Stimulated activated CD8-positive, alpha-beta memory T cell treated with anti-CD3 and anti-CD28 coated beads, Interleukin-2, amount 100 ng/mL, for 1 hour (primary cell): ENCODE measurements at places on chromosomes 3 and 15.

DNA sequence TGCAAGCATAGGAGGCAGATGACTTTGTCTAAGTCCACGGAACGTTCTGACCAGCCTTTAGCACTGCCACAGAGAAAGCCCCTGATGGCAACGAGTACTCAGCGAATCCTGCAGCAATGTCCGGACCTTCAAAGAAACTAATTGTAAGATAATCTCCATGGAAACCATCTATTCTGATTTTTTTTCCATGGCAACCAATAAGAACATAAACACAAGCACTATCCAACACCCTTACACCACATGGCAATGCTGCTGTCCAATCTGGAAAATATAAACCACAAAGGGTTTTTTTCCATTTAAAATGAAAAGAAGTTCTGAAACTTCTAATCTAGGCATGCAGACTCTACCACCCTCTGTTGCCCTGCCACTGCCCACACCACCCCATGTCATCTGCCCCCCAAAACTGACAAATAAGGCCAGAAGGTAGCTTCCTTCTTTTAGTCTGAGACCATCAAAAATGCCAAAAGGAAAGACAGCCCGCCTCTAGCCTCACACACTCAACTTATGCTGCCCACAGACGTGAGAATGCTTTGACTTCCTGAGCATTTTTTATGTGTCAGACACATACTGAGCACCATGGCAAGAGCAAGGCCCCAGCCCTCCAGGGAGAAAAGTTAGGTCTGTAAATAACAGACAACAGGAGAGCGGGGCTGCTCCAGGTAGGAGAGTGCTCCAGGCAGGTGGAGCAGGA is 44.5 kb downstream of the POC1A start:
- DNase-seq, result no peak

DNA sequence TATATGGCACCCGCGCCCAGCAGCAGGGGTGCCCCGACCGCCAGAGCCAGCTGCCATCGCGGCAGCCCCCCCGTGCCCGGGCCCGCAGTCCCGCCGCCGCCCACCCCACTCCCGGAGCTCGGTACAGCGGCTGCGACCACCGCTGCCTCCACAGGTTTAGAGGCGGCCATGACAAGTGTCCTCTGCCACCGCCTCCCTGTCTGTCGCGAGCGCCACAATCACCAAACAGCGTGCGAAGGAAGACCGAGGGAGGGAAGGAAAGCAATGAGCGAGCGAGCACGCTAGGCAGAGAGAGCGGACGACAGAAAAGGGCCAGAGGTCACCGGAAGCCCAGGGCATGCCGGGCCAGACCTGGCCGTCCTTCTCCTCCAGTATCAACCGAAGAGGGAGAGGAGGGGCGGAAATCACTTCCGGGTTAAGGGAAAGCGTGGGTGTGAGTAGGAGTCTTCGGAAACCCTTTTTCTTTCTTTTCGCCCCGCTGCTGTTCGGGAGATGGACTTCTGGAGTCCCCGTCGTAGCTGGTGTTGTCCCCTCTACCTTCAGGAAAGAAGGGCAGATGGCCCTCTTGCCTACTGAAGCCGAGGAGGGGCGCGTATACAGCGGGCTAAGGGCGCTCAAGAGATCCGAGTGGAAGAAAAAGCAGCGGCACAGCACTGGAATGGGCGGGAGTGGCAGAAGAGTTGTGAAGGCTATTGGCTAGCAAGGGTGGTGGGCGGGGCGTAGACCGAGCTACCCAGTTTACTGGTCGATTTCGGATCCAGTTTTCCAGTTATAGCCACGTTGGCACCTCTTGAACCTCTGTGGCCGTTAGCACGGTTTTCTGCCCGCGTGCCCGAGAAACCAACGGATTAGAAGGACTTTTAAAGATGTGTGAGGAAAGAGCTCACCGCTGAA is at the start of the genes LNP1 and TOMM70:
Gene LNP1, plus strand, starts transcription at position 760 of the 894 bp plus-strand sequence. CDS start 28,191 bp downstream, outside the sequence.
Gene TOMM70, minus strand, starts transcription at position 310 of the 894 bp plus-strand sequence. Its CDS starts 140 bp downstream, at position 170.
- peak; percentile 91 for DNase-seq

- DNase-seq, result no peak
These were observed 13.0 kb upstream of the TJP1 start for GRCh38 chr15:29835301-29835700.

GRCh38 chr3:124620600-124621063 is 109.6 kb upstream of the UMPS start:
- no peak for DNase-seq

- DNase-seq, result no peak
These were observed 40.4 kb upstream of the SMAD3 start for GRCh38 chr15:67024998-67025368.

DNA sequence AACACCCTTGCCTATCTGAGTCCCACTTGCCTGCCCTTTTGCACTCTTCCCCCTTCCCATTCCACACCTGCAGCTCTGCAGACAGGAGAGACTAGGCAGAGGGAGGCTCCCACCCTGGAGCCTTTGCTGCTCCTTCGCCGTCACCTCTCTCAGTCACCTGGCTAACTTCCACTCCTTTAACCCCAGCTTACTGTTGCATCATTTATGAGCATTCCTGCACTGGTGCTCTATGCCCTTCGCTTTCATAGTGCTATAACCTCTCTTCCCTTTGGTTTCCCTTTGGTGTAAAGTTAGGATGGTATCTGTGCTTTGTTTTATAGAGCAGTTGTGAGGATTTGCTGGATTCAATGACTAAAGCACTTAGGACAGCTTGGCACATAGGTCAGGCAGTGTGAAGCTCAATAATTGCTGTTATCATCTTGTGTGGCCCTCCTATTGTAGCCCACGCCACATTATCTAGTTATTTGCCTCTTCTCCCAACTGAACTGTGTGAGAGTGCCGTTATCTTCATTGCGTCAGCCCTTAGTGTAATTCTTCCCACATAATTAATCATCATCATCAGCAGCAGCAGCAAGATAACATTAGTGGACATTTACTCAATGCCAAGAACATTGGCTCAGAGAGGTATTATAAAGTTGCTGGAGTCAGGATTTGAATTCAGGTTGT is 253.9 kb downstream of the CACNA2D3 start:
- no peak for DNase-seq

GRCh38 chr3:94593526-94594150 is 530.8 kb downstream of the NSUN3 start:
- DNase-seq, result no peak

DNA sequence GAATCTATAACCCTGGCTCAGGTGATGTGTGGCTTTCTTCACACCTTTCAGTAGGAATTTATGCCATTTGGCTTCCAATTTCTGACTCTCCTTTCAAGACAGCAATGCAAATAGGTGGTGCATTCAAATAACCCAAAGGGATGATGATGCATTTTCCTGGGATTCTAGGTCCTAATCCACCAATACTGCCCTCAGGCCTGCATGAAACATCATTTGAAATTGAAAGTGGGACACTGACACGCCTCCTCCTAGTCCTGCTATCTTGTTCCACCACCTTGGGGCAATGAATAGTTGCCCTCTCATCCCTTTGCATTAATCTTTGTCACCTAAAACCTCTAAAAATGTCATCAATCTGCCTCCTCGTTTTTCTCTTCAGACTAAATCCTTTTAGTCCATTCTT is 198.4 kb upstream of the ST8SIA2 start:
- DNase-seq, result no peak

GRCh38 chr3:106963442-106963841 is 413.8 kb upstream of the CCDC54 start:
- no peak for DNase-seq

DNA sequence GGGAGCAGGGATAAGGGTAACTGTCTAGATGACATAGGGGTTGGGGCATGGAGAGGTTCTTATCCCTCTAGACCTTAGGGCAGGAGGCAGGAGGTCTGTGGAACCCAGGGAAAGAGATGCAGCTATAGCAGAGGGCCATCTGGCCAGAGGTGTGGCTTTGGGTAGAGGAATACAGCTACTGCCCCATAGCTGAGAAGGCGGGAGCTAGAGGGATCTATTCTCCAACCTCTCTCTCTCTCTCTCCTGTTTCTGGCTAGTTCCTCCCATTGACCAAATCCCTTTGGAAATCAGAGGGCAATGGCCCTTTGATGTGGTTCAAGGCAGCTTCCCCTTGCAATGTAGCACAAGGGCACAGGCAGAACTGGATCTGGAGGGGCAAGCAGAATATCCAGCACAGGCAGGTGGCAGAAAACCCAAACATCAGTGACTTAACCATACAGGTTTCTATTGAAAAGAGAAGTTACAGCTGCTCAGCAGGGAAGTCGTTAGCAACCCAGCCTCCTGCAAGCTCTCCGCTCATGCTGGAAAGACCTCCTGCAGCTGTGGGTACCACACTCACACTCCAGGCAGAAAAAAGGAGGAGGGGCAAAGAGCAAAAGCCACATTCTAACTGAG is 22.3 kb upstream of the LMOD3 start:
- no peak for DNase-seq

DNA sequence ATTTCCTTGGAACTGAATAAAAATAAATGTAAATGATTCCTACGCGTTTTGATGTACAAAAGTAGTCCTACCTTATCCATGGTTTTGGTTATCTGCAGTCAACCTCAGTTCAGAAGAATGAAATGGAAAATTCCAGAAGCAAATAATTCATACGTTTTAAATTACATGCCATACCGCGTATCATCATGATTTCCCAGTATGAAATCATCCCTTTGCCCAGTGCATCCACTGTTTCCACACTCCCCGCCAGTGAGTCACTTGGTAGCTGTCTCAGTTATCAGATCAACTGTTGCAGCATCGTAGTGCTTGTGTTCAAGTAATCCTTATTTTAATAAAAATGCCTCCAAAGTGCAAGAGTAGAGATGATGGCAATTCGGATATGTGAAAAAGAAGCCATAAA is 9.1 kb upstream of the MFSD1 start:
- no peak for DNase-seq

GRCh38 chr3:197293605-197294237 is 4.7 kb downstream of the DLG1 start:
- DNase-seq, result no peak

GRCh38 chr3:59285560-59285959 is 235.7 kb upstream of the CFAP20DC start:
- DNase-seq, result no peak

GRCh38 chr3:154582501-154582900 is 152.5 kb upstream of the GPR149 start:
- DNase-seq, result no peak

- DNase-seq, result no peak
These were observed 72.0 kb upstream of the CDAN1 start for GRCh38 chr15:42808913-42809312.

DNA sequence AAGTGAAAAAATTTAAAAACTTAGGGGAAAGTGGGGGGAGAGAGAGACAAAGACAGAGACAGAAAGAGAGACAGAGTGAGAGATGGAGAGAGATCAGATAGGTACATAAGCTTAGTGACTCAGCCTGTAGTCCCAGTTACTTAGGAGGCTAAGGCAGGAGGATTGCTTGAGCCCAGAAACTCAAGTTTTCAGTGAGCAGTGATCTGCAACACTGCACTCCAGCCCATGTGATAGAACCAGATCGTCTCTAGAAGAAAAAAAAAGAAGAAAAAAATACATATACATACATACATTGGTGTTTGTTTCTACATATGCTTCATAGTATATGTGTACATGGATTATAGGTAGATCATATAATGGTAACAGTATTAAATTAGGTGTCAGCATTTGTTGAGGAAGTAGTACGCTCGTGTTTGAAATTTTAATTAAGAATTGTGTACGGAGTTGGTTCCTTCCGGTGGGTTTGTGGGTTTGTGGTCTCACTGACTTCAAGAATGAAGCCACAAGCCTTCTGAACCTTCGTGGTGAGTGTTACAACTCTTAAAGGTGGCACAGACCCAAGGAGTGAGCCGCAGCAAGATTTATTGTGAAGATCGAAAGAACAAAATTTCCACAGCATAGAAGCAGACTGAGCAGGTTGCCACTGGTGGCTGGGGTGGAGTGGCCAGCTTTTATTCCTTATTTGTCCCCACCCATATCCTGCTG is 38.3 kb upstream of the SNRPN start:
- no peak for DNase-seq

DNA sequence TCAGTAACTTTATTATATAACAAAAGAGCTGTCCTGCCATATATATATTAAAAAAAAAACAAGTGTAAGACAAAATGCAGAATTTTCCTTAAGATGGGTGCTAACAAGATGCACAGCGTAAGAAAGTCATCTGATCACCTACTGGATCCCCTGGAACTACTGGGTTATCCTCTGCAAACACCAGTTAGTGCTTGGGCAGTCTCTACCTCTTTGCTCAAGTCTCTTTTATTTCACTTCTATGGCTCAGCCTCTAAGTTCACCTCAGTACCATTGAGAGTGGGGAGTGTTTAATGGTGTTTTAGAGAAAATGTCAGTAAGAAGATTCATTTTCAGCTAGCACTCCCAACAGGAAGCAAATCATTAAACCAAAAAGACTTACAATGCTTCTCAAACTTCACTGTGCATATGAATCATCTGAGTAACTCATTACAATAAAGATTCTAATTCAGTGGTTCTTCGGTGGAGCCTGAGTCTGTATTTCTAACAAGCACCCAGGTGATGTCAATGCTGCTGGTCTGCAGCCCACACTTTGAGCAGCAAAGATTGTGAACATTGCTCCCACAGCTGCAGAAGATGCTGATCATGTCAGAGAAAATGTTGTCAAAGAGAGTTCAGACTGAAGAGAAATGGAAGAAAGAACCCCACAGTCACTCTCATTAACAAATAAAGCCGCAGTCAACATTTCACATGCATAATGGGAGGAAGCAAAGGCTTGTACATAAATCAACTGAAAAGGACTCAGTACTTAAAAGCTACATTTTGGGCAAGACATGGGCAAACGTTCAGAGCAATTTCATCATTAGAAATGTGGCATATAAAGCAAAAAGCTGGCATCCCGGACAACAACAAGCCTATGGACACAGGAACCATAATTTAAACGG is 227.1 kb upstream of the ATP11B start:
- DNase-seq, result no peak

GRCh38 chr15:90603893-90604292 is 74.2 kb downstream of the CRTC3 start:
- peak; percentile 42 for DNase-seq

- DNase-seq, result no peak
These were observed 642.0 kb upstream of the NAALADL2 start for GRCh38 chr3:174216946-174217718.

DNA sequence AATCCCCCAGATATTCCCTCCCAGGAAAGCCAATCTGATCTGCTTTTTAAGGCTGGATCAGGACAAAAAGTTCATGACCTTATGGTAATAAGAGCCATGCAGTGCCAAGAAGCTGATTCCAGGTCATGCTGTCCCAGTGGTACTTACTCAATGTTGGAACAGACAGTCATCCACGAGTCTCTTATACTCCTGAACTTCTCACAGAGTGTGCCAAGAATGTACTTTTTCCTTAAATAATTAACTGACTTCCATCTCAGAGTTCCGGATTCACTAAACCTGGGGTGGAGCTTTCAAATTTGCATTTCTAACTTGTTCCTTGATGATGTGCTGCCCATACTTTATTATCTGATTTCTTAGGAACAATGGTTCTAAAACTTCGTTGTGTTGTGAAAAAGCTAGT is 3.4 kb upstream of the P3H2 start:
- DNase-seq, result no peak

DNA sequence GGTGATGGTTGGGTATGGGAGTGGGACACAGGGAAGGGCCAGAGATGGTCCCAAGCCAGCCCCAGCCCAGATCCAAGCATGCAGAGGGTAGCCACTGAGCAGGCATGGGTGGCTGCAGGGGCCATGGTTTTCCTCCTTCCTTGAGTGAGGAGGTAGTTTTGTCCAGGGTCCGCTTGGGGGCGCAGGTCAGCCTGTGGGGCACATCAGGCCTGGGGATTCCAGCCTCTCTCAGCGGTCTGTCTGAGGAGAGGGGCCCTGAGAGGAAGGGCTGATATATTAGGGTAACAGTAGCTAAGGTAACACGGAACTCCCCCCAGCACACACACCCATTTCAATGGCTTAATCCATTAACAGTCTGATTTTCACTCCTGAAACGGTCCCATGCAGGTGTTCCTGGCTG is 22.7 kb upstream of the LCTL start:
- DNase-seq, result no peak
